ENCODE measurements at places on chromosomes 11 and 22.
A peak's percentile ranks its signal among the peaks of the same experiment; 100 is the strongest.

DNA sequence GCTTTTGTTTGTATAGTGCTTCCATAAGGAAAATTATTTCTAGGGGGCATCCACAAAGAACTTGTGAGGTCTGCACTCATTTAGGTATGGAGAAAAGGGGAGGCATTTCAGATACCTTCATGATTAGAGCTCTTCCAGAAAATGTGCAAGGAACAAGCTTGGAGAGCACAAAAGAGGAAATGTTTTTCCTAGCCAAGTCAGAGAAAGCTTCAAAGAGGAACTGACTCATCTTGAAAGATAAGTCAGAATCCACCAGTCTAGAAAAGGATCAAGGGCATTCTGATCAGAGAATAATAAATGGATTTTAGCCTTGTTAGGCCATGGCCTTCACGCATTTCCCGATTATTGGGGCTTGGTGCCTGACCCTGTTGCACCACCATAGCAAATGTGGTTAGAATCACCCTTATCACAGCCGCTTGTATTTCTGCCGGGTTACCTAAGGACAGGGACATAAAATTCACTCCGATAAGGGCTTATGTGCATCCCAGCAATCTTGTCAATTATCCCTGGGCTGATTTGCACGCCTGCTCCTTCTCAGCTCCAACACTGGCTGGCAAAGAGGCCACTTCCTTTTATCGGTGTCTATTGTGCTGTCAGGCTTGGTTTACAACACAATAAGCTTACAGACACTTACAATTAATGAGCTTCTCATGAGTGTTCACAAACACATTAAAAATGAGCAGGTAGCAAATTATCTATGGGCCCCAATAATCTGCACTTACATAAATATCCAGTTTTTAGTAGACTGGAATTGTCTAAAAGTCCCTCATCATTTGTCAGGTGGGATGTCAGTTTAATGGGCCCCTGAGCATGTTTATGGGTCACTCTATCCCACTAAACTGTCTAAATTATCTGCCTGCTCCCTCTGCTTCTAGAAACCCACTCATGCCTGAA is 613.5 kb downstream of the SOX6 start:
- DNase-seq: no peak

DNA sequence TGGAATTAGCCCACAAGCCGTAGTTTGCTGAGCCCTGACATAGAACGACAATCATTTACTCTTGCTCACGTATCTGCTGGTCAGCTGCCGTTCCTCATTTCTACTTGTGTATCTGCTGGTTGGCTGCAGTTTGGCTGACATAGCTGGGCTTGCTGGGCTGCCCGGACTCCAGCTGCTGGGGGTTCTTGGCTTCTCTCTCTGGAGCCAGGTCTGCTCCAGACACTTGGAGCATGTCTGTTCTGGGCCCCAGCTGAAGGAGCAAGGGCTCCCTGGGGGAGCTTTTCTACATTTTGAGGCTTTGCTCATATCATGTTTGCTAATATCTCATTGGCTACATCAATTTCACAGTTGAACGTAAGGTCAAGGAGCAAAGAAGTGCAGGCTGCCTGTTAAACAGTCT is 47.3 kb downstream of the PRDM11 start:
- no peak for DNase-seq

GRCh38 chr11:70595016-70595415 is 196.7 kb downstream of the CTTN start:
- DNase-seq: no peak

DNA sequence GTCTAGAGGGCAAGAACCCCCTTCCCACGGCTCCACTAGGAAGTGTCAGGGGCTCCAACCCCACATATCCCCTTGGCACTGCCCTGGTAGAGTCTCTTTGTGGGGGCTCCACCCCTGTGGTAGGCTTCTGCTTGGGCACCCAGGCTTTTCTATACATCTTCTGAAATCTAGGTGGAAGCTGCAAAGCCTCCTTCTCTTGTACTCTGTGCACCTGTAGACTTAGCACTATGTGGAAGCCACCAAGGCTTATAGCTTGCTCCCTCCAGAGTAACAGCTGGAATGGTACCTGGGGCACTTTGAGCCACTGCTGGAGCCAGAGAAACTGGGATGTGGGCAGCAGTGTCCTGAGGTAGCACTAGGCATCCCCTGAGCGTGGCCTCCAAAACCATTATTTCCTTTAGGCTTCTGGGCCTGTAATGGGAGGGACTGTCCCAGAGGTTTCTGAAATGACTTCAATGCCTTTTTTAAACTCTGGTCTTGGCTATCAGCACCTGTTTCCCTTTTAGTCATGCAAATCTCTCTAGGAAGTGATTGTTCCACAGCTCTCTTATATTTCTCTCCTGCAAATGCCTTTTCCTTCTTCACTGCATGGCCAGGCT is 68.4 kb downstream of the TRAF6 start:
- DNase-seq: no peak

- no peak for DNase-seq
Observed at GRCh38 chr22:41458161-41458728, 10.2 kb downstream of the PHF5A start.

GRCh38 chr11:1008001-1008802 is 28.3 kb downstream of the MUC6 start:
- DNase-seq: no peak

DNA sequence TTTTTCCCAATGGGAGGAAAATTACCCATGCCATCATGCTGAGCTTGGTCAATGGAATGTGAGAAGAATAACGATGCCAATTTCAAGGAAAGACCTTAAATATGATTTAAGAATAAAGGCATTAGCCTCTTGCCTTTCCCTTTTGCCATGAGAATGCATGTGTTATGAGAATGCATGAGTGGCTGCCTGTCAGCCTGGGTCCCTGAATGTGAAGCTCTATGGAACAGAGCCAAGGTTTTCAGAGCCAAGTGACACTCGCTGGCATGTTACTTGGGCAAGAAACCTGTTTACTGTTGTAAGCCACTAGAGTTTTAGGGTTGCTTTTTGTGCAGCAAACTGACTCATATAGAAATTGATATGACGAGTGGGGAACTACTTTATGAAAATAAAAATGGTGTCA is 75.7 kb downstream of the JRKL start:
- no peak for DNase-seq

- DNase-seq: peak; percentile 61
Observed at GRCh38 chr22:32985899-32986765, 72.0 kb downstream of the SYN3 start.

GRCh38 chr11:97506076-97506759 is 1116.4 kb downstream of the JRKL start:
- DNase-seq: no peak

Measured in ACHN (cell line).